ENCODE measurements at places on chromosomes 3 and 15.

GRCh38 chr3:193483988-193484539, 70.6 kb downstream of the ATP13A4 start:
- no peak for DNase-seq

- peak; percentile 78 for DNase-seq
Observed at GRCh38 chr15:90071220-90071807, 31.0 kb downstream of the IDH2 start.

DNA sequence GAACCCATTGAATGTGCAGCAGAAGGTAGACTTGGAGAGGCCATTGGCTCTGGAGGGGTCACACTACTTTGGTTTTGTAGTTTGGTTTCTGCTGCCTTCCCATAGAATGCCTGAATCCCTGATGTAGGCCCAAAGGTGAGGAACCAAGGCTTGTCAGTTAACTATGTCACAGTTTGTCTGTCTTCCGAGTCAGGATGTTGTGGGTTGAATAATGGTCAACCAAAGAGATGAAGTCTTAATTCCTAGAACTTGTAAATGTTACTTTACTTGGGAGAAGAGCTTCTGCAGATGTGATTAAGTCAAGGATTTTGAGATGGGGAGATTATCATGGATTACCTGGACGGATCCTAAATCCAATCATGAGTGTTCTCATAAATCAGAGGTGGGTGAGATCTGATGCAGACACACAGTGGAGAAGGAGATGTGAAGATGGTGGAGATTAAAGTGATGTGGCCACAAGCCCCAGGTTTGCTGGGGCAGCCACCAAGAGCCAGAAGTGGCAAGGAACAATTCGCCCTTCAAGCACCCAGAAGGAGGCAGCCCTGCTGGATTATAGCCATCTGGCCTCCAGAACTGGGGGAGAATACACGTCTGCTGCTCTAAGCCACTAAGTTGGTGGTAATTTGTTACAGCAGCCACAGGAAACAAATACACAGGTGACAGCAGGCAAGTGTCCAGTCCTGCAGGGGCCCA, 2.3 kb upstream of the CCR8 start:
- DNase-seq, result no peak

DNA sequence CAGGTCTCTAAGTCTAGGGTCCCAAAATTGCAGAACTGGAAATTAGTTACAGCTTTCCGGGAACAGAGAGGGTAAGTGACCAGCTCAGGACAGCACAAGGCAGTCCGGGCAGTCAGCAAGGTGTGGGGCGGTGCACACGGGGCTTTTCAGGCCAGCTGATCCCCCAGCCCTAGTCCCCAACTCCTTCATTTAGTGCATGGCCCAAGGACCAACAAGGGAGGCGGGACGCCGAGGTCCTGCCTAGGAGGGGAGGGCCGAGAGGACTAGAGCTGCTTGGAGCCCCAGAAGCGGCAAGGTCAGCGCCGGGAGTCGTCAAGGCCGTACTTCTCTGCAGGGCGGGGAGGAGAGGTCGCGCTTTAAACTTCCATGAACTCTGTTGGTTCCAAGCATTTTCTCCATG, 2.0 kb upstream of the PDE8A start:
- no peak for DNase-seq

DNA sequence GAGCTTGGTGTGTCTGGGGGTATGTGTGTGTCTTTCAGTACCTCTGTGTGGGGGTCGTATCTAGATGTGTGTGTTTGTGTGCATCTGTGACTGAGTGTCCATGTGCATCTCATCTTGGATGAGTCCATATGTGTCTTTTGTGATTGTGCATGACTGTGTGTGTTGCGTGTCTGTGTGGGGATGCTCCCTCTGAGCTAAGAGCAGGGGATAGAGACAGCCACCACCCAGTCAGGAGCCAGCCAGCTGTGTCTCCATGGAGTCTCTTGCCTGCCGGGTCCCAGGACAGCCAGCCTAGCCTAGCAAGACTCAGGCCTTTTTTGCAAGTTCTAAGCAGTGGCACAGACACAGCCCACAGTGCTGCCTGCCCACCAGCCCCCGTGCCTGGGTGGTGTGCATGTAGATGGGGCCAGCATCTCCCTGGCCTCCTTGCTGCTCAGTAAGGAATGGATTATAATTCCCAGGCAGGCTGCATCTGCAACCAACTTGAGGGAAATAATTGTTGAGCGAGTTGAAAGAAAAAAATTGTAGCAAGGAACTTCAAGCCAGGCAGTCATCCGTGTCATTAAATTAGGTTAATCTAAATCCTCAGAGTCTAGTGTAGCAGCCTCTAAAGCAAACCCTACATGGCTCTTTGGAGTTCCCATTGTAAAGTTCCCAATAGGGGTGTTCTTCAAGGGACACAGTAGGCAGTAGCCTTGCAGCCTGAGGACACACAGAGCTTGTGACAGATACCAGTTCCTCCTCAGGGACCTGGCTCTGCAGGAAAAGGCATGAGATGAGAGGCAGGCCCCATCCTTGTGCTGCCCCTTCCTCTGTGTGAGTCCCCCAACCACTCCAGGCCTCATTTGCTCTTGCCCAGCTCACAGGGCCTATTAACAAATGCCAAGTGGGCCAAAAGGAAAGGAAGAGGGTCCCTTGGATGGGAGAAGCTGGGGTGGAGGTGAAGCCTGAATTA, 35.9 kb upstream of the MRPS22 start:
- DNase-seq, result no peak

DNA sequence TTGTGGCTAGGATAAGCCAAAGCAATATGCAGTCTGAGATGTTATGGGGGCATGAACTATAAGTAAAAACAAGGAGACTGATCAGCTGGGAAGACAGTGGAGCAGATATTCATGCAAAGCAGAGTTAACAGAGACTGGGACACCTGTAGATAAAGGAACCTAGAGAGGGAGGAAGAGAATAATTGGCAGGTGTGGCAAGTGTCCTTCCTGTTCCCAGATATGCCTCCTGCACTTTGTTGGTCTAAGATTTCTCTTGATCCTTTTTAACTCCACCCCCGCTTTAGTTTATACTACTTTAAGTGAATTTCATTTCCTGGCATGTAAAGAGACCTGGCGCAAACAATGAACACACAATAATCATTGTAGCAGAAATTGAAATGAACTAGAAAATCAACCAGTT, 169.4 kb downstream of the CNTN6 start:
- no peak for DNase-seq

GRCh38 chr15:29534378-29534777, 264.8 kb upstream of the NSMCE3 start:
- no peak for DNase-seq

DNA sequence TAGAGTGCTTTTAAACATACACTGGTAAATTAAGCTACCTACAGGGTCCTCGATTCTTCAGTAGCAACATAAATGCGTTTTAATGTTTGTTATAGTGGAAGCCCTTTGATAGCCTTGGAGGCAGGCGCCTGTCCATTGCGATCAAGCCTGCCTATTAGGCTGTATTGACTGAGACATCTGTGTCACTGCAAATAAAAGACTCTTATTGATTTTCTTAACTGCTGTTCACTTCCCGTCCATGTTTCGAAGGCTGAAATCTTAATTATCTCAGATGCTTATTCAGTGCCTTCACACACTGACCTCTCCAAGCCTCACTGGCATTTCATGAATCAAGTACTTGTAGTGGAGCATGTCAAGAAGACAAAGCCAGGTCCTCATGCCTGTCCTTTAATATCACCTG, 51.1 kb downstream of the MAP2K5 start:
- no peak for DNase-seq

DNA sequence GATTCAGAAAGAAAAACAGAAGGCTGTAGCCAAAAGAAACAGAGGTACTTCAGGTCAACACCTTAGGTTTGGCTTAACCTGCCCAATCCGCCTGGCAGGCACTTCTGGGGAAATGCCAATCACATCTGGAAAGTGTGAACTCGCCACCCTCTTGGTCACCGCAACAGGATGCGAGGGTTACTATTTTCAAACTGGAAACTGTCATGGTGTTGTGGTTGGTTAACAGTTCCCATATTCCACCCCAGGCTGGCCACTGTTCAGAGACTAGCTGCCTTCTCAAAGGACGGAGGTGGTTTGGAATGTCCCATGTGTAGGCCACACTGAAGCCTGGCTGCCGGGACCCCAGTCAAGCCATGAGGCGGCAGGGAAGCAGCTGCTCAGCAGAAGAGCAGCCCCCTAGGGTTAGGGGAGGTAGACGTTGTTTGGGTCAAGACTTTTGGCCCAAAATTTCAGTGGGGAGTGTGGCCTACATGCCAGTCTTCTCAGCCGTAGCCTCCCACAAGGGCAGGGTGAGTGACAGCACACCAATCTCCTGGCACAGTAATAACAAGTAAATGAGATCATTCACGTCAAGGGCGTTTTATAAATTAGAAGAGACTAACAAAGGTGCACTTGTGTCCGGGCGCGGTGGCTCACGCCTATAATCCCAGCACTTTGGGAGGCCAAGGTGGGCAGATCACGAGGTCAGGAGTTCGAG, 54.6 kb downstream of the UMPS start:
- DNase-seq, result no peak

DNA sequence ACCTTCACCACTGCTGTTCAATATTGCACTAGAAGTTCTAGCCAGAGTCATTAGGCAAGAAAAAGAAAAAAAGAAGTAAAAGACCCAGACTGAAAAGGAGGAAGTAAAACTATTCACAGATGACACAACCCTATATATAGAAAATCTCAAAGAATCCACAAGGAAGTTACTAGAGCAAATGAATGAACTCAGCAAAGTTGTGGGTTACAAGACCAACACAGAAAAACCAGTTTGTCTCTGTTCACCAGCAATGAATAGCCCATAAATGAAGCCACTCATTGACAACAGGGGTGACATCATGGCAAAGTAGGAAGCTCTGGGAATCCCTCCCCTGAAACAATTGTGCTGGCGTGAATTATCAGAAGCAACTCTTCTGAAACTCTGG, 4.6 kb downstream of the CFAP100 start:
- no peak for DNase-seq

All from stimulated activated CD4-positive, alpha-beta T cell treated with anti-CD3 and anti-CD28 coated beads, Interleukin-1b, Interleukin-23, amount 100 ng/mL, for 48 hours (primary cell).